ENCODE measurements at places on chromosomes 12 and 14.

DNA sequence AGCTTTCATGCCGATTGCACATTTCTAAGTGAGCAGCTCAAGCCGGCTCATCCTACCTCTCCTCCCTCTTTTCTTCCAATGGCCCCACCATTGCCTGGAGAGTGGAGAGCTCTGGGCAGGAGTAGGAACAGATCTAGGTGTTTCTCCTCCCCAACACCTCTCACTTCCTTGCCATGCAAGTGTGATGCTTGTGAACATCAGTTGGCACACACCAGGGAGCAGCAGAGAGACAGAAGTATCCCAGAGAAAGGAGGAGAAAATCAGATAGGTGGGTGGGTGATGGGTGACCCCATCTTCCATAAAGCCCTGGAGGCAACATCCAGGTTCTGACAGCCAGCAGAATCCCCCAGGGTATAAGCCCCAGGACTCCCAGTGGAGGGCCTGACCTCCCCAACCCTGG, 27.8 kb downstream of the NPC2 start:
- no peak for DNase-seq

DNA sequence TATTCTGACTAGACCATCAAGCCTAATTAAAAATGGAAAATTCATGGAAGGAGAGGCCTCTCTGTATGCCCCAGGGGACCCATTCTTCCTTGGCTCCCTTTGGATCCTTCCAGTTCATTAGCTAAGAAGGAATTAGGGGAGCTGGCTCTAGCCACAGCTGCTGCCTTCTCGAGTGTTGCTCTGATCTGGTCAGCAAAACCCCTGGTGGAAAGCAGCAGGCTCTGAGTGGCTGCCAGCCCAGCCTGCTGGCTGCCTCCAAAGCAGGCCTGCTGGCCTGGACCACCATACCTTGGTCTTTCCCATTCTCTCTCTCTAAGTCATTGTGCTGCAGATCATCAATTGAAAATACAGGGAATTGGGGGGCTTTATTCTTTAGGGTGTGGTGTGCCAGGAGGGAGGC, 29.0 kb upstream of the AKAP6 start:
- DNase-seq: no peak

- DNase-seq: no peak
Measured at GRCh38 chr12:109757671-109758265, 44.1 kb downstream of the FAM222A start.

DNA sequence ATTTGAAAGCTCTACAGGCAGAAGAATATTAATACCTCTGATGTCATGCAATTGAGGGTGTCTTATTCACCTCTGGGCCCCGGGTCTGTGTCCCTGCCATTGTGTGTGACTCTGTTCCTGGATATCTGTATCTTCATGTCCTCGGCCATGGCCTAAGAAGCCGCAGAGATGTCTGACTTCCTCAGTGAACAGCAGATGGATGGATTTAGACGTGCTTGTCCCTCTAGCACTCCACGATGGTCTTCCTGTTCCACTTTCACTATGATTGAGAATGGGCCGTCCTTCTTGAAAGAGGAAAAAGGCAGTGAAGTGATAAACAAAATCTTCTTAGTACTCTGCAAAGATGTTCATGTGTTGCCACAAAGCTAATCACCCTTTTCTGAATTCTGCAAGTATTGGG, 217.4 kb downstream of the SLC41A2 start:
- DNase-seq: no peak

DNA sequence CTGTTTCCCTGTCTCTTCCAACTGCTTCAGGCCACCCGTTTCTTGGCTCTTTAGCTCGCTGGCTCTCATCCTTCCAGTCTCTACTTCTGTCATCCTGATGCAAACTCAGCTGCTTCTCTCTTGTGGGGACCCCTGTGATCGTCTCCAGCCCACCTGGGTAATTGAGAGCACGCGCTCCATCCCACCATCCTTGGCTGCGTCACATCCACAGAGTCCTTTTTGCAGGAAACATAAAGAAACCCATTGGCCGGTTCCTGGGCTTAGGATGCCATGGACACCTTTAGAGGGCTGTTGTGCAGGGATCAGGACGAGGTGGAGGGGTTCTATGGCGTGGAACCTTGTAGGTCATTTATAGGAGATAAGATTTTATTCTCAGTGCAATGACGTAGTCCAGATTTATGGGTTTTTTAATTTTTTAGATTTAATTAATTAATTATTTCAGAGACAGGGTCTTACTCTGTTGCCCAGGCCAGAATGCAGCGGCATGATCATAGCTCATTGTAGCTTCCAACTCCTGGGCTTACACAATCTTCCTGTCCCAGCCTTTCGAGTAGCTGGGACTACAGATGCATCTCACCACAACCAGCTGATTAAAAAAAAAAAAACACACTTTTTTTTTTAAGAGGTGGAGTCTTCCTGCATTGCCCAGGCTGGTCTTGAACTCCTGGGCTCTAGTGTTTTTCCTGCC, 82.6 kb downstream of the CCDC92 start:
- DNase-seq: no peak

- DNase-seq: no peak
Measured at GRCh38 chr14:95903616-95904107, 27.0 kb downstream of the TUNAR start.

DNA sequence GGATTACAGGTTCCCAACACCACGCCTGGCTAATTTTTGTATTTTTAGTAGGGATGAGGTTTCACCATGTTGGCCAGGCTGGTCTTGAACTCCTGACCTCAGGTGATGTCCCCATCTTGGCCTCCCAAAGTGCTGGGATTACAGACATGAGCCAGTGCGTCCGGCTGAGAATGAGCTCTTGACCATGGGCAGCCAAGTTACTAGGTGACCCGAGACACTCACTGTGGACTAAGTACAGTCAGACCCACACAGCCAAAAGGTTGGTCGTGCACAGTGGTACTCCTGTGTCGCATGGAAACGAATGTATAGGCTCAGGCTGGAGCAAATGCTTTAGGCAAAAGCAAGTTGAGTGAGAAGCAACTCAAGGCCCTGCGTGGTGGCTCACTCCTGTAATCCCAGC, 21.0 kb downstream of the DLK1 start:
- no peak for DNase-seq
